ENCODE measurements at places on chromosomes 13 and 19.

DNA sequence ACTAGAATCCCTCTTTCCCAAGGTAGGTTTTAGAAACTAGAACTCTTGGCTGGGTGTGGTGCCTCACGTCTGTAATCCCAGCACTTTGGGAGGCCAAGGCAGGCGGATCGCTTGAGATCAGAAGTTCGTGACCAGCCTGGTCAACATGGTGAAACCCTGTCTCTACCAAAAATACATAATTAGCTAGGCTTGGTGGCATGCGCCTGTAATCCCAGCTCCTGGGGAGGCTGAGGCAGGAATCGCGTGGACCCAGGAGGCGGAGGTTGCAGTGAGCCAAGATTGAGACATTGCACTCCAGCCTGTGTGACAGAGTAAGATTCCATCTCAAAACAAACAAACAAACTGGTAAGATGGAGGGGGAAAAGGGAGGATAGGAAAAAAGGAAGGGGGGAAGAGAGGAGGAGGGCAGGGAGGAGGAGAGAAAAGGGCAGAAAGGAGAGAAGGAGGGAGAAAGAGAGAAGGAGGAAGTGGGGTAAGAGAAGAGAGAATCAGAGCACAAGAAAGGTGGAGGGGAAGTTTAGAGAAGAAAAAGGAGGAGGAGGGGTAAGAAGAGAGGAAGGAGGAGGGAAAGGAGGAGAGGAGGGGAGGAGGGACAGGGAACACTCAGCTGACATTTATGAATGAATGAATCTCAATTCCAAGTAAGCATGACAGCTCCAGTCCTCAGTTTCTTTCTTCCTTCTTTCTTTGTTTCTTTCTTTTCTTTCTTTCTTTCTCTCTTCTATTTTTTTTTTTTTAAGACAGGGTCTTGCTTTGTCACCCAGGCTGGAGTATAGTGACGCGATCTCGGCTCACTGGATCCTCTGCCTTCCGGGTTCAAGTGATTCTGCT is 2.6 kb upstream of the SLC27A1 start:
- no peak for DNase-seq

DNA sequence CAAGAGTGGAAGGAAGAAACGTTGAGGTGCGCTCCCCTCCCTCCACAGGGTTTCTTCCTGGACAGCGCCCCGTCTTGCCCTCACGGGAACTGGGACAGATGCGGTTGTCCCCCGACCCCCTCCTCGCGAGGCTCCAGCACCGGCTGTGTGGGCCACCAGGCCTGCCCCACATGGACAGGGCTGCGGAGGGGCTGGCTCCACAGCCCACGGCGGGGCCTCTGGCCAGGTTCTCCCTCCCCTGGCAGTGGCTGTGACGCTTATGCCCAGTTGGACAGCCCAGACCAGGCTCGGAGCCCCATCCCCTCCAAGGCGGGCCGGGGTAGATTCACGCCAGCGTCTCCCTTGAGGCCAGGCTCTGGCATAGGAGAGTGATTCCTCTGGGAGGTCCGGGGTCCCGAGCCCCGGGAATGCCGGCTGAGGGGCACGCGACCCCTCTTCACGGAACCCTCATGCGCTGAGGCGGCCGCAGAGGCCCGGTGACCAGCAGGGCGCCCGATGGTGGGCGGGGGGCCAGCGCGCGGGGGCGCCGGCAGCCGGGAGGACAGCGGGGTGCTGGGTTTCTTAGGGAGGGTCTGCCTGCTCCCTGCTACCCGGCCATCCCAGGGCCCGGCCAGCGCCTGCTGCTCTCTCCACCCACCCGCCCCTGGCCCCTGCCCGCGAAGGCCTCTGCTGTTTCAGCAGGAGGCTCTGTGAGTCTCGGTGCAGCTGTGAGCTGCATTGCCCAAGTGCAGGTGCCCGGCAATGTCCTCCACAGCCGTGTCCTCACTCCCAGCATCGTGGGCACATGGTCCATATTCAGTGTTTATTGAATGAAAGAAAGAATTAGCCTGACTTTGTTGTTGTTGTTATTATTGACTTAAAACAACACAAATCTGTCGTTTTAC is 20.3 kb upstream of the GAS6 start:
- no peak for DNase-seq

DNA sequence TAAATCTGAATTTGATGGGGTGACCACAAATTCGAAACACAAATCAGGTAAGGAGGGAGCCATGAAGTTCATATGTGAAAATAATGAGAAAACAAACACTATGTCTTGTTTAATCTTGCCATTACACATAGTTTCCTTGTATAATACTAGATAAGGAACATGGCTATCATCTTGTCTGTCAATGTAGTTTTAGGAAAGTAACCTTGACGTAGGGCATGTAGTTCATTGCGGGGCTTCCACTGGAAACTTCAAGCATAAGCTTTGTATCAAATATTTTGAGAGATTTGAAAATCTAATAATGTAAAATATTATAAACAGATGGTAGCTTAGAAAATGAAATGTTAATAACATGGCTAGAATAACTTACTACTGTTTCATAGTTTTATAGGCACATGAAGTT is 8.8 kb downstream of the BIVM start:
- no peak for DNase-seq

DNA sequence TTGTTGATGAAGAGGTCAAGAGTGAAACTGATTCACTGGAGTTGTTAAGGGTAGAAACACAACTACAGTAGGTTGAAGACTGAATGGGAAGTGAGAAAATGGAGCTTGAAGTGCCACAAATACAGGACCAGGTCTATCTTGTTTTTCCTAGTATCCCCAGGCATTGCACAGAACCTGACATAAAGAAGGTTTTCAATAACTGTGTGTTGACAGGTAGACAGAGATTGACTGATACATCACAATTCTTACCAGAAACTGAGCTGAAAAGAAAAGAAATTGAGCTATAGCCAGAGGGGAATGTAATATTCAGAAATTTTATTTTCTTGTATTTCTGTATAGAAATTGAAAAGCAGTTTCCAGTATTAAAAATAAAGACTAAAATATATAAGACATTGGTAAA is 767.7 kb downstream of the PCDH17 start:
- DNase-seq = no peak

DNA sequence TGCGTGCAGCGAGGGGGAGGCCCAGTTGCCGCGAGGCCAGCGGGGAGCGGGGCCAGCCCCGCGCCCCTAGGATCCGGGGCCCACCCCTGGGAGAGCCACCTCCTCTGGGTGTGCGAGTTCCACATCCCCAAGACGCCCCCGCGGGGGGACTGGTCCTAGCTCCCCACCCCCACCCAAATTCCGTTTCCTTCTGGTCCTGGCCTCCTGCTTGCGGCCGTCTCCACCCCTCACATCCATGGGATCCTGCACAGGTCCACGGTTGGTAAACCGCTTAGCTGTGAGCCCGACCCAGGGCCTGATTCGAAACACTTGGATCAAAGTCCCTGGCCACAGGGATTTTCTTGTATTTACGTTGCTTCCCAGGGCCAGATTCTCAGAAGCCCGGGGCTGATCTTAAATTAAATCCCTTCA is 324 bp upstream of the FBXO17 start:
- peak; percentile 88 for DNase-seq

DNA sequence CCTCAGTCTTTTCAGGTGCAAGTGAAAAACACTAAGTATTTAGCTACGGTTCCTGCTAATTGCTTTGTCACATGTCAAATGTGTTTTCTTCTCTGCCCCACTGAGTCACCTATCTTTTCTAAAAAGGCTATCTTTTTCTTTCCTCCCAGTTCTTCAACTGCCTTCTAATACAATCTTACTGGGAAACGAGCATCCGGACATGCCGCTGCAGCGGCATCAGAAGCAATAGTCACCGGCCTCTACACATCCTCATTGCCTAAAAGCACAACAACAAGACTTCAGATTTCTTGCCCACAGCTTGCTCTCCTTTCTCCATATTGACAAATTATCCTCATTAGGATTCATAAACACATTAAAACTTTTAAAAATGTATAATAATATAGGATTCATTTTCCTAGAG is 1.2 kb downstream of the PCDH9 start:
- no peak for DNase-seq

Data from WERI-Rb-1 (cell line).